ENCODE measurements at places on chromosomes 2 and 18.

- no peak for DNase-seq
These were observed 21.0 kb upstream of the EDAR start for GRCh38 chr2:109009920-109010610.

GRCh38 chr2:70991142-70991541, 3.5 kb downstream of the TEX261 start:
- DNase-seq: no peak

- DNase-seq: no peak
These were observed 82.2 kb downstream of the DYSF start for GRCh38 chr2:71535526-71535925.

DNA sequence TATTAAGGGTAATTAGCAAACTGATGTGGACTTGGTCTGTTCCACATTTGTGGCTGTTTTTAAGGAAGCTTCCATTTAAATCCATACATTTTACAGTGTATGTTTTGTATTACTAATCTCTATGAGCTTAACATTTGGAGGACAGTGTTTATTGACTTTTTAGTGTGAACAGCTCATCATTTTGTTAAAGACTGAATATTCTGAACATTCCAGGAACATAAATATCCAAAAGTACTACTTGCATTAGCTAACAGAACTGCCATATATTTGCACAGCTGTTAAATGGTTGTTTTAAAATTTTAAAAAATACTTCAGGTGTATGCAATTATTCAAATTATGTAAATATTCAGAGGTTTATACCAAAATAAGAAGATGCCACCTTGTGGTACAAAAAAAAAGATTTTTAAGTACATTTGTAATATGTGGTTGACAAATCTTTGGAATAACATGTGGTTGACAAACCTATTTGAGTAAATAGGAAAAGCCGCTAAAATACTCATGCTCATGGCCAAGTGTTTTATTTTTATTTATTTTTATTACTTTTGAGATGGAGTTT, 439.7 kb upstream of the FANCL start:
- DNase-seq: no peak

DNA sequence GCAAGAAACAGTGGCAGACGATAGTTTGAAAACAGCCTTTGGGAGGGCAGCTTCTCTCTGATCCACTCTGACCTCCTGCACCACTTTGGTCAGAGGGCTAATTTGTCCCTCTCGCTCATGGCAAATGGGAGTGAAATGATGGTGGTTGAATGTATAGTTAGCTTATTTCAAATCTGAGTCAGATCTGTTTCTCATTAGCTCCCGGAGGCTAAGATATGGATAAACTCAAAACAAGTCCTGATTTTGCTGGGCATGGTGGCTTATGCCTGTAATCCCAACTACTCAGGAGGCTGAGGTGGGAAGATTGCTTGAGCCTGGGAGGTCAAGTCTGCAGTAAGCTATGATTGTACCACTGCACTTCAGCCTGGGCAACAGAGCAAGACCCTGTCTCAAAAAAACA, 145.0 kb downstream of the ALK start:
- no peak for DNase-seq

- no peak for DNase-seq
These were observed 3.2 kb downstream of the TNS1 start for GRCh38 chr2:217999595-217999959.

- DNase-seq: no peak
These were observed 210.9 kb upstream of the OSR1 start for GRCh38 chr2:19569300-19569791.

DNA sequence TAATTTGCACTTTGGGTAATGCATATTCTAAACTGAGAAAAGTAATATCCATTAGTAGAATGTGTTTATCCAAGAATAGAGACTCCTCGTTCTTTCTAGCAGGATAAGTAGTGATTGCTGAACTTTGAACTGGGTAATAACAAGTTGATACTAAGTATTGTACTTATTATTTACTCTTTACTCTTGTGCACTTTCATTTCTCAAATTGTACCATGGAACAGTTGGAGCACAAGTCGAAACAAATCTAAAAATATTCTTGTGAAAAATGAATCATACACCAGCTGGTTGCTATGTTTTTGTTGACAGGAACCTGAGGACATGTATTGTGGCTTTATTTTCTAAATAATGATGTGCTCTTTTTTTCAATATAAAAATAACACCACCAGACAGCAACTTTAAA, 111.9 kb downstream of the RGPD3 start:
- no peak for DNase-seq

- DNase-seq: no peak
These were observed 182.2 kb downstream of the INHBB start for GRCh38 chr2:120528051-120528692.

GRCh38 chr2:222483513-222484039, 59.2 kb downstream of the SGPP2 start:
- DNase-seq: no peak

GRCh38 chr2:150169237-150169629, 318.2 kb downstream of the RND3 start:
- no peak for DNase-seq

DNA sequence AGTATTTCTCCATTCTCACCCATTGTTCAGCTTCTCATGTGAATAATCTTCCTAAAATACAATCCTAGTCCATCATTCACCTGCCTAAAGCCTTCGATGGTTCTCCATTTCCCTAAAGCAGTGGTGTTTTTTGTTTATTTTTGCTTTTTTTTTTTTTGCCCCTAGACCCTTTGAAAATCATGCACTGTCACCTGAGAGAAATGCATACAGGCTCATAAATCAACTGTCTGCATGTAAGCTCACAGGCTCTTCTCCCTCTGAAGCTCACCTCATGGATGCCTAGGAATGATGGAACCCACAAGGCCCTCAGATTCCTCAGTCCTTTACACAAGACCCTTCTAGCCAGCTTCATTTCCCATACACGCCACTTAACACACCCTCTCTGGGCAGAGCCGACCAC, 31.5 kb downstream of the B4GALT6 start:
- no peak for DNase-seq
